ENCODE measurements at places on chromosomes 12 and 14. TPM values are rescaled to one million over a fixed set of nuclear protein-coding genes. Genes with fewer than 3 reads are reported as not detected.

Gene GLIPR1L2
- 0.50 TPM for total RNA-seq

Gene KRT75
- total RNA-seq = not detected

Gene NKX2-1
- not detected for total RNA-seq

Gene PABPN1
- 168 TPM for total RNA-seq

Gene ACSS3
- total RNA-seq = not detected

Gene MGAT4C
- not detected for total RNA-seq

Gene HCAR1
- total RNA-seq = not detected

Gene HOXC9
- not detected for total RNA-seq

Measured in T-helper 17 cell (primary cell).